ENCODE measurements at places on chromosomes 7 and 10. TPM values are rescaled to one million over a fixed set of nuclear protein-coding genes. Genes with fewer than 3 reads are reported as not detected.
A peak's percentile ranks its signal among the peaks of the same experiment; 100 is the strongest.

DNA sequence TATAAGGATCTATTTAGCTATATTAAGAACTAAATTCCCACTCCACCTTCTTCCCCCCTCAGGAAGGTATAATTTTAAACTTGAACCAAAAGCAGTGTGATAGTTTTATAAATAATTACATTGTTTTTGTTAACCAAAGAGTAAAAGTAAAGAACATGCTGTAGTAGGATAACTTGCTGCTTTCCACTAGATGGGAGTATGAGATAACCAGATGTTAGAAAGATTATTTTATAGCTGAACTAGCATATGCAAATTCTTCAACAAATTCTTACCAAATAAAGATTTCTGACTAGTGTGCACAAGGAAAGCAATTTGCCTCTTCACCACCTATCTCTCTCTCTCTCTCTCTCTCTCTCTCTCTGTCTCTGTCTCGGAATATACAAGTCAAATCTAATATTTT, 31.8 kb downstream of the TES start:
- H3K4me3 ChIP-seq, result no peak overlapping the region
- H3K4me1 ChIP-seq, result no peaks in the 10 kb centered on the region
- H3K27ac ChIP-seq, result no peak overlapping the region
- H3K36me3 ChIP-seq, result no peaks in the 10 kb centered on the region
- H3K27me3 ChIP-seq, result no peaks in the 10 kb centered on the region

DNA sequence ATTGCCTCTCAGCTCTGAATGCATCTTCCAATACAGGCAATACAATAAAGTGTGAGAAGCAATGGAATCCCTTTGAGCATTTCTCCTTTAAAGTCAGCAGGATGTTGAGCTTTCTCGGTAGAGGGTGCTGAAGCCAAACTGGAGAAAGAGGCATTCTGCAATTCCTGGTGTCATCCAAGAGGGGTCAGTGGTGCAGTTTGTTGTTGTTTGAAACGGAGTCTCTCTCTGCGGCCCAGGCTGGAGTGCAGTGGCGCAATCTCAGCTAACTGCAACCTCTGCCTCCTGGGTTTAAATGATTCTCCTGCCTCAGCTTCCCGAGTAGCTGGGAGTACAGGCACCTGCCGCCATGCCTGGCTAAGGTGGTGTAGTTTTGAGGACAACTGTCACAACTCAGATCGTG, 486.5 kb downstream of the CALN1 start:
- no peaks in the 10 kb centered on the region for H3K36me3 ChIP-seq
- DNase-seq, result no peak
- no peaks in the 10 kb centered on the region for H3K27me3 ChIP-seq
- no peaks in the 10 kb centered on the region for H3K4me1 ChIP-seq
- no peak overlapping the region for H3K27ac ChIP-seq

GRCh38 chr10:93475871-93476270, 6.3 kb downstream of the MYOF start:
- DNase-seq, result no peak
- H3K36me3 ChIP-seq, result peaks cover 5% of the 10 kb centered on the region
- H3K27me3 ChIP-seq, result peaks cover under 1% of the 10 kb centered on the region
- H3K4me3 ChIP-seq, result no peak overlapping the region
- peak overlapping the region; percentile 54 for H3K27ac ChIP-seq

DNA sequence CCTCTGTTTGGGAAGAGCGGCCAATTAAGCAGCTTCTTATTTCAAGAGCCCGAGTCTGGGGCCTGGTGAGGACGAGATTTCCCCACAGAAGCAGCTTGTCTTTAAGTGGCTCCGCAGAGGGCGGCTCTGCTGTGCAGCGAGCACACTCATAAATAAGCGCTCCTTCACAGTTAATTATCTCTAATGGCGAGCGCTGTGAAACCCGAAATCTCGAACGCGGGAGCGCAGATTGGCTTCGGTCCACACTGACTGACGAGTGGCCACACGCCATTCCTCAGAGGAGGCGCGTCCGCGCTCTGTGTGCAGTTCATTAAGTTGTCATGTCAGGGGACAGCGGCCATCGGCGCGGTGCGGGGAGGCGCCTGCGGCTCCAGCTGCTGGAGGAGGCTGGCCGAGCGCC, 560.9 kb downstream of the DNAJB6 start:
- H3K27me3 ChIP-seq, result peaks cover 7% of the 10 kb centered on the region
- H3K36me3 ChIP-seq, result no peaks in the 10 kb centered on the region
- DNase-seq, result peak; percentile 12
- H3K27ac ChIP-seq, result no peak overlapping the region
- no peaks in the 10 kb centered on the region for H3K4me1 ChIP-seq
- H3K4me3 ChIP-seq, result no peak overlapping the region

DNA sequence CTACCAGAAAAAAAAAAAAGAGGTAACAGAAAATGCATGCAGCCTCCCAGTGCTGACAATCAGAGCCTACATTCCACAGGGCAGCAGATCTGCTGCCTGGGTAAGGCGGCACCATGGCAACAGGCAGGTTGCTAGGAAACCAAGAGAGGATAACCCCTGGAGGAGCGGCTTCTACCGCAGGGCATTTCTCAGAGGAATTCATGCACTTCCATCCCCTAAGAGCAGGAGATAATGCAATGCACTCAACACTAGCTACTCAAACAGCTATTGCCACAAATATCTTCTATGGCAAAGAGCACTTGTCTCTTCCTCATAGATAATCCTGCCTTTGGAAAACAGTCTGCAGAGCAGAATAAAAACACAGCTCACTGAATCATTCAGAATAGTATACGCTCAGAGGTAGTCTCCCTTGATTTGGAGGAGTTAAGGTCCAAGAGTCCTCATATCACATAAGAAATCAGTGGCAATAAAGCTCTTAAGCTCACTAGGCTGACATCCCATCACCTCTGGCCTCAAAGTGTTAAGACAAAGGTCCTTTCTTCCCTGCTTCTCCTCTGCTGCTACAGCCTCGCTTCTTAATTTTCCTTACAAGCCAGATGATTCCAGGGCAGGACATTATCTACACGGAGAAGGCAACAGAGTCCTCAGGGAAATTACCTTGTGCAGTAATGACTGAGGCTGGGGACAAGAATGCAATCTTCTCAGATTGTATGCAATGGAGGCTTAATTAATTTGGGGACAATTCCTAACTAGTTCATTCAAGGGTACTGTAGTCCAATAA, 10.7 kb downstream of the PSAP start:
- no peaks in the 10 kb centered on the region for H3K27me3 ChIP-seq
- H3K27ac ChIP-seq, result no peak overlapping the region
- no peak overlapping the region for H3K4me3 ChIP-seq

- H3K27me3 ChIP-seq, result no peaks in the 10 kb centered on the region
- H3K36me3 ChIP-seq, result no peaks in the 10 kb centered on the region
- no peak overlapping the region for H3K4me3 ChIP-seq
- no peak for DNase-seq
Measured at GRCh38 chr7:92639213-92639896, 49.2 kb upstream of the FAM133B start.

DNA sequence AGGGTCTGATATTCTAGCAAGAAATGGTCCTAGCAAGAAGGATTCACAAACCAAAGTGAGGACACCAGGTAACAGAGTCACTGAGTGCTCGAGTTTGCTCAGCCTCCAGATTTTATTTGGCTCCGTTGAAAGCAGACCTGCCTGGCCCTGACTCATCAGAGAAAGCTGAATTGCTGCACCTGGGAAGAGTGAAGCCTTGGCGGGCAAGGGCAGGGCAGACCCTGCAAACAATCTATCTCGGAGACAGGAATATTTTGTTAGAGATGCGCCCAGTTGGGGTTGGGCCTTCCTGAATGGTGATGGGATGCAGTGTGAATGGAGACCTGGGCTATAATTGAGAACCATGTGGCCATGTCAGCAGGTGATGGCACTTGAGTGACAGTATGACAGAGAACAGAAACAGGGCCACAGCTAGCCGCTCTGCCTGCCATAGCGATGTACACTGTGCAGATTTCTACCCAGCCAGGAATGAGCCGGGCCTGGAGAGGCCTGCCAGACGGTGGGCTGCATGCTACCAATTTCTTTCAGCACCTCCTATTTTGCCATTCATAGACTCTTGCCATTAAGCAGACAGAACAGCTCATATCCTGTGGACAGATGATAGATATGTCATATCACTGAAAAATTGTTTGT, 744.2 kb downstream of the LRMDA start:
- H3K27me3 ChIP-seq, result no peaks in the 10 kb centered on the region
- no peak overlapping the region for H3K4me3 ChIP-seq
- no peaks in the 10 kb centered on the region for H3K4me1 ChIP-seq
- no peak overlapping the region for H3K27ac ChIP-seq
- H3K36me3 ChIP-seq, result no peaks in the 10 kb centered on the region

DNA sequence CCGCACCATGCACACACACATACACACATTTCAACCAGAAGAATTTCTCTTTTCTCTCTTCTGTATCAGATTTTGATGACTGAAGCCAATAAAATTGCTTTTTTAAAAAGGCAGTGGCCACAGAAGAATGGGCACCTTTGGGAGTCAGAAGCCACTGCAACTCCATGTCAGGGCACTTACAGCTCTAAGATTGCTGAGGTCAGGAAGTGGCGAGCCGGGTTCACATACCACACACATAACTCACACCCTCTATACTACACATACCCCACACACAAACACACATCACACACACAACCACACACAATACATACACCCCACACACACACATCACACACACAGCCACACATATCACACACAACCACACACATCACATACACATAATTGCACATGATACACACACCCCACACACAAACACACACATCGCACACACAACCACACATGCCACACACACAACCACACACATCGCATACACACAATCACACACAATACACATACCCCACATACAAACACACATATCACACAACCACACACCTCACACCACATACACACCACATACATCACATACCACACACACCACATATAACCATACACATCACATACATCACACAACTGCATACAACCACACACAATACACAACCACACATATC, 31.2 kb downstream of the GPRIN2 start:
- no peak overlapping the region for H3K27ac ChIP-seq
- DNase-seq, result peak; percentile 34
- H3K27me3 ChIP-seq, result no peaks in the 10 kb centered on the region
- H3K4me3 ChIP-seq, result no peak overlapping the region
- peaks cover 14% of the 10 kb centered on the region for H3K4me1 ChIP-seq

DNA sequence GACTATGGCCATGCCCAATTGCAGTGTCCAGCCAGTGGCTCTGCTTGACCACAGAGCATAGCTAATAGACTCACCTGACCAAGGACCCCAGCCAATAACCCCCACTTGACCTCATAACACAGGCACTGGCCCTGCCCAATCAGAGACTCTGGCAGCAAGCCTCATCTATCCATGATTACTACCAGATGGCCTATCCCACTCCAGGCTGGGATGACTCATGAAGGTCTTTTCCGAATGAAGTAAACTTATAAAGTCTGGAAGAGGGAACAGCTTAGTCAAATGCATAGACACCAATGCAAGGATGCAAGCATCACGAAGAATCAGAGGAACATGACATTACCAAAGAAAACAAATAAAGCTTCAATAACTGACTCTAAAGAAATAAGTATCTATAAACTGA, 141.4 kb downstream of the TMEM168 start:
- H3K4me1 ChIP-seq, result no peaks in the 10 kb centered on the region
- no peak overlapping the region for H3K4me3 ChIP-seq
- H3K27ac ChIP-seq, result no peak overlapping the region
- no peak for DNase-seq
- H3K36me3 ChIP-seq, result no peaks in the 10 kb centered on the region

GRCh38 chr7:33979300-33979806, 74.0 kb downstream of the BMPER start:
- H3K4me3 ChIP-seq, result no peak overlapping the region
- no peak for DNase-seq
- H3K27ac ChIP-seq, result no peak overlapping the region
- H3K27me3 ChIP-seq, result no peaks in the 10 kb centered on the region
- no peaks in the 10 kb centered on the region for H3K4me1 ChIP-seq

GRCh38 chr10:70162892-70163201, 7.5 kb downstream of the SAR1A start:
- no peak overlapping the region for H3K4me3 ChIP-seq
- H3K27me3 ChIP-seq, result no peaks in the 10 kb centered on the region
- DNase-seq, result no peak
- no peaks in the 10 kb centered on the region for H3K36me3 ChIP-seq

- no peaks in the 10 kb centered on the region for H3K27me3 ChIP-seq
- H3K4me3 ChIP-seq, result no peak overlapping the region
Measured at GRCh38 chr10:58807629-58808022, 295.0 kb downstream of the BICC1 start.

DNA sequence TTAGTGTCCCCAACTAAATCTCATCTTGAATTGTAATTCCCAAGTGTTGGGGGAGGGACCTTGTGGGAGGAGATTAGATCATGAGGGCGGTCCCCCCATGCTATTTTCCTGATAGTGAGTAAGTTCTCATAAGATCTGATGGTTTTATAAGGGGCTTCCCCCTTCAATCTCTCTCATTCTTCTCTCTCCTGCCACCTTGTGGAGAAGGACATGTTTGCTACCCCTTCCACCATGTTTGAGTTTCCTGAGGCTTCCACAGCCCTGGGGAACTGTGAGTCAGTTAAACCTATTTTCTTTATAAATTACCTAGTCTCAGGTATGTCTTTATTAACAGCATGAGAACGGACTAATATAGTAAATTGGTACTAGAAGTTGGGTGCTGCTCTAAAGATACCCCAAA, 365.6 kb downstream of the ANKRD7 start:
- H3K27me3 ChIP-seq, result no peaks in the 10 kb centered on the region
- no peak overlapping the region for H3K27ac ChIP-seq
- no peak for DNase-seq
- no peaks in the 10 kb centered on the region for H3K36me3 ChIP-seq
- no peak overlapping the region for H3K4me3 ChIP-seq

- H3K36me3 ChIP-seq, result no peaks in the 10 kb centered on the region
- no peaks in the 10 kb centered on the region for H3K4me1 ChIP-seq
- no peak for DNase-seq
- H3K4me3 ChIP-seq, result no peak overlapping the region
- H3K27ac ChIP-seq, result no peak overlapping the region
- no peaks in the 10 kb centered on the region for H3K27me3 ChIP-seq
Measured at GRCh38 chr10:77386838-77387237, 250.8 kb downstream of the KCNMA1 start.

- peaks cover 6% of the 10 kb centered on the region for H3K36me3 ChIP-seq
- H3K27ac ChIP-seq, result peak overlapping the region; percentile 88
- peaks cover 19% of the 10 kb centered on the region for H3K27me3 ChIP-seq
- peak overlapping the region; percentile 23 for H3K4me3 ChIP-seq
- H3K4me1 ChIP-seq, result peaks cover 4% of the 10 kb centered on the region
Measured at GRCh38 chr7:27097686-27098577, 2.1 kb upstream of the HOXA1 start.

GRCh38 chr7:17234030-17234397, 64.4 kb upstream of the AHR start:
- H3K4me1 ChIP-seq, result peaks cover 6% of the 10 kb centered on the region
- no peaks in the 10 kb centered on the region for H3K36me3 ChIP-seq
- peak overlapping the region; percentile 80 for H3K27ac ChIP-seq
- H3K27me3 ChIP-seq, result no peaks in the 10 kb centered on the region
- no peak for DNase-seq

- no peaks in the 10 kb centered on the region for H3K4me1 ChIP-seq
- no peak overlapping the region for H3K4me3 ChIP-seq
- DNase-seq, result no peak
Measured at GRCh38 chr10:120503689-120504088, 46.7 kb downstream of the PLPP4 start.

Gene MCM10
- total RNA-seq, result 9.1 TPM

Gene LRIT1
- total RNA-seq, result not detected

Gene TAS2R60
- total RNA-seq, result not detected

Gene LEP
- total RNA-seq, result 0.16 TPM

Gene TCF7L2
- 27.7 TPM for total RNA-seq

Gene C10orf105
- 0.17 TPM for total RNA-seq

Gene MTERF1
- total RNA-seq, result 10.8 TPM

Gene TMEM236
- 2.4 TPM for total RNA-seq
